NCI-H1436 treated with DMSO at 0.1 percent for 48 hours (cell line): ENCODE measurements at places on chromosomes 16 and 17.

DNA sequence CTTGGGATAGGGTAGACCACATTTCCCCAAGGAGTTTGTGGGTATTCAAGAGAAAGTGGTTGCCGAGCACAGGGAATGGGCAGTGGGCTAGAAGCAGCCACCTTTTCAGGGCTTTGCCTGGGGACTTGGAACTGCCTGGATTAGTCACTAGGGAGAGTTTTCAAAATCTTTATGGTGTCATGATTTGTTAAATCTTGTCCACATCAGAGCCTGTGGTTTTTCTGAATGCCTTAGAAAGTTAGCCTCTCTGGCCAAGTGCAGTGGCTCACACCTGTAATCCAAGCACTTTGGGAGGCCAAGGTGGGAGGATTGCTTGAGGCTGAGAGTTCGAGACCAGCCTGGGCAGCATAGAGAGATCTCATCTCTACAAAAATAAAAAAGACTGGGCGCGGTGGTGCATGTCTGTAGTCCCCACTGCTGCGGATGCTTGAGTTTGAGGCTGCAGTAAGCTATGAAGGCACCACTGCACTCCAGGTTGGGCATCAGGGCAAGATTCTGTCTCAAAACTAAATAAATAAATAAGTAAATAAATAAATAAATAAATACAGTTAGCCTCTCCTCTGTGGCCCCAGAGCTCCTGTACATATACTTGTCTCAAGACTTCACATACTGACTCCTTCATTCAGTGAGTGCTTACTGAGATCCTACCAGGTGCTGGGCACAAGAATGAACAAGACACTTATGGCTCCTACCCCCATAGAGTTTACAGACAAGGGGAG is 76.3 kb upstream of the HNF1B start:
- DNase-seq, result no peak

GRCh38 chr16:50234771-50235556 is 31.4 kb upstream of the ADCY7 start:
- no peak for DNase-seq

DNA sequence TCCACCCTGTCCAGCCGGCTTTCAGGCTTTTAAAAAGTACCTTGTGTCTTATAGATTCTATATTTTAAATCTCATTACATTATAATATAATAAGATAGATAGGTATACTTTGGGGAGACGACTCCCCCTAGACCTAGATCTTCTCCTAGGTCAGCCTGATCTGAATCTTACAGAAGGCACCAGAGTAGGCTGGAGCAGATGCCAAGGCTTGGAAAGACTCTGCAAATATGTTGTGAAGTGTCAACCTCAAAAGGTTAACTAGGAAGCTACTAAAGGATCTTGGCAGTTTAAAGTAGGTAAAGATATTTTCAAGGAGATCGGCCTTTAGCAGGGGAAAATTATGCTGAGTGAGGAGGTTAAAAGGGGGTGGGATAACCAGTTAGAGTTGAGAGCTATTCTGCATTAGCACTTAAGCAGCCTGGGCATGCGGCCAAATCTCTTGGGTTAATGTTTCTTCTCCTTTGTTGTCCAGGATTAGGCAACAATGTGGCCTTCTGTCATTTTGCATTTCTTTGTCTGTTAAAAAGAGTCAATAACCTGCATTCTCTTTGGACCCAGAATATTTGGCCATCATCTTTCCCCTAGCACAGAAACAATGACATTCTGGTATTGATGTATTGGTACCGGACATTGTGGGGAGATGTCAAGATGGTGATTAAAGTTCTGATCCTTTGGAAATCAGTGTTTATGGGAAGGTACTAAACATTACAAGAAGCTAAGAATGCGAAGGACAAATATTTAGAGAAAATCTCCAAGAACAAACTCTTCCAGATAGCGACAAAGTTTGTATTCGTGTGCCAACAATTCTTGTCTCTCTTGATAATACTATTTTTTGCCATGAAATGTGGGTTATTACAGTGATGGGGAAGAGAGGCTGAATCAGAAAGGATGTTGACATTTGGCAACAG is 51.2 kb upstream of the DHX40 start:
- DNase-seq, result peak; percentile 98

DNA sequence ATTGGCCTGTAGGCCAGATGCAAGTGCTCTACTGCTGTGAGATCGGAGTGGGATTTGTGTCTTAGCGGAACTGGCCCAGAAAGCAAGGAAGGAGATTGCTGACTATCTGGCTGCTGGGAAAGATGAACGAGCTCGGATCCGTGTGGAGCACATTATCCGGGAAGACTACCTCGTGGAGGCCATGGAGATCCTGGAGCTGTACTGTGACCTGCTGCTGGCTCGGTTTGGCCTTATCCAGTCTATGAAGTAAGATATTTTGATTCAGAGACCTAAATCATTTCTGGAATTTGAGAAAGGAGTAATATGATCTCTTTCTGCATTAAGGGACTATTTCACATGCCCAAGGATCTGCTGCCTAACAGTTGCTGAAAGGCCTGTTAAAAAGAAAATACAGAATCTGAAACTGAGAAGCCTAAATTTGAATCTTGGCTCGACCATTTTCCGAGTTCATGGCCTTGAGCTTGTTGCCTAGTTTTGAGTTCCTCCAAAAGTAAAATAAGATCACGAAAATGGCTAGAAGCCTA is 21.1 kb downstream of the IST1 start:
- no peak for DNase-seq

DNA sequence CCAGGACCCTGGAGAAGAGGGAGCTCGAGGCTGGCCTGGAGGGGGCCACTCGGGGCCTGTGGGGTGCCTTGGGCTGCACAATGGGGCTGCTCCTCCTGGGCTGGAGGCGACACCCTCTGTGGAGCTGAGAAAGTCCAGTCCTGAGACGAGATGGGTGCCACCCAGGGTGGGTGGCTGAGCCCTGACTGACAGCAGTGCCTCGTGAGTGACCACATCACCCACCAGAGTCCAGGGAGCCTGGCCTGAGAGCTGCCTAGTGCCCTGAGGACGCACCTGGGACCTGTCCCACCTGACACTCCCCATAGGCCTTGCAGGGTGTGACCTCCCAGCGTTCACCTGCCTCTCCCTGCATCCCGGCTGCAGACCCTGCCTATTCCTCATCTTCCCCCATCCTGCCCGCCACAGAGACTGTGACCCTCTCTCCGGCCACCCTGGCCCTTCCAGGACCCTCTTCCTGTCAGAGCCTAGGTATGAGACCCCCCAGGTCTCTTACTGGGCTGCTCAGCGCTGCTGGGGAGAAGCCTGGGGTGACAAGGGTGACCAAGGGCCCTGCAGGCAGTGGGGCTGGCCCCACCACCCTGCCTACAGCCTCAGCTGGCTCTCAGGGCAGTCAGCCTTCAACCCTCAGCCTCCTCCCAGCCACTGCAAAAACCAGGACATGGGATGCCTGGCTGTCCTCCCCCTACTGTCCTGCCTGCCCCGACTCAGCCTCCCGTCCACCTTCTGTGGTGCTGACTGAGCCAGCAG is 41.2 kb downstream of the TNFRSF13B start:
- no peak for DNase-seq
